ENCODE measurements at places on chromosomes 16 and 17.
A peak's percentile ranks its signal among the peaks of the same experiment; 100 is the strongest.

DNA sequence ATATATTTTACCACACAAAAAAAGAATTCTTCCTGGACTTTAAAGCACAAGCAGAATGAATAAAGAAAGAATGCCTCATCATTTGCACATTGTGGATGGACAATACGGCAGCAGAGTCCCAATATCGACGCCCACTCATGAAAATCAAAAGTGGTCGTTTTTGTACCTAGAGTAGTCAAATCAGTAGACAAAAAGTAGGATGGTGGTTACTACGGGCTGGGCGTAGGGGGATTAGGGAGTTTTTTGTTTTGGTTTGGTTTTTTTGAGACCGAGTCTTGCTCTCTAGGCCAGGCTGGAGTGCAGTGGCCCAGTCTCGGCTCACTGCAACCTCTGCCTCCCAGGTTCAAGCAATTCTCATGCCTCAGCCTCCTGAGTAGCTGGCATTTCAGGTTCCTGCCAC lies 8.6 kb upstream of the CENPV start:
- no peak for DNase-seq

GRCh38 chr16:75942351-75942750 lies 216.1 kb upstream of the CPHXL start:
- no peak for DNase-seq

DNA sequence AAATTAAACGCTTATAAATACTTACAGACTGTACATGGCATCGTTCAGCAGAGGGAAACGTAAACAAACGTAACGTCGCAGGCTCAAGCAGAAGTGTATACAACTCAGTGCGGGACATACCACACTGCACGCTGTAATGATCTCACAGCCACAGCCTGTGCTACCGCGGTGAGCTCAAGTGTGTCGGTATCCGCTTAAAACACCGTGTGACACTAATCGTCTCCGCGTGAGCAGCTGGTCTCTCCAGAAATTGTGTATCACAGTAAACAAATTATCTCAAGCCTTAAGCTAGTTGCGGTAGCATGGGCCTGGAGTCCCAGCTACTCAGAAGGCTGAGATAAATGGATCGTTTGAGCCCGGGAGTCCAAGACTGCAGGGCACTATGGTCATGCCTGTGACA lies 115.3 kb downstream of the ANKRD11 start:
- no peak for DNase-seq

DNA sequence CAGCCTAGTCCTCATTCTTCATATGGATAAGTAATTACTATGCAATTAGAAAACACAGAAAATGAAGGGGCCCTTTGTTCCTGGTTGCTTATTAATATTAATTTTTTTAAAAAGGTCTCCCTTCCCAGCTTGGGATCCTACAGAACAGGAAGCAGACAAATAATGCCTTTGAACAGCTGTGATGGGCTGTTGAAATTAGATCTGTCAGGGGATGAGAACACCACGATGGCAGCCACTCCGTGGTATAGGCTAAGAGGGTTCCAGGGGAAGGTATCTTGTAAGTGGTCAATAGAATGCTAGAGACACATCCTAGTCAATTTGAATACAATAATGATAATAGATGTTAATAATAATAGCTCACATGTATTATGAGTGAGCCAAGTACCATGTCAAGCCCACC lies 83.1 kb downstream of the CCDC182 start:
- DNase-seq: no peak

DNA sequence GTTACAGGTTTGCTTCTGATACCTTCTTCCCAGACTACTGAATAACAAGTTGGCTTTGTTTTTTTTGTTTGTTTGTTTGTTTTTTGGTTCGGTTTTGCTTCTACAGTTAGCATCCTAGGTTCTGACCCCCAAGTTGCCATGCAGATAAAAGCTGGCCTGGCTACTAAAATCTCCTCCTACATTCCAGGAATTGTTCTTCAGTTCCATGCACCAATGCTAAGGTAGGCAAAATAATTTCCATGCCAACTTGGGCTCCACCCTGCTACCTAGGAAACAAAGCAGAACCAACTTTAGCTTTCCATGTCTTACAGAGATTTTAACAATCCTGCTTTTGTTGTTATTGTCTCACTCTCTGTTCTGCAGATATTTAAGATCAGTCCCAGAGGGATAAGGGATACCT lies 495.5 kb upstream of the SOX9 start:
- no peak for DNase-seq

GRCh38 chr17:73533127-73533526 lies 111.1 kb downstream of the SDK2 start:
- DNase-seq: no peak

GRCh38 chr16:368388-369158 lies 1.8 kb downstream of the MRPL28 start:
- no peak for DNase-seq

GRCh38 chr17:3719265-3719664 lies 4.4 kb upstream of the HASPIN start:
- no peak for DNase-seq

- no peak for DNase-seq
These were observed 78.1 kb downstream of the TIMM22 start for GRCh38 chr17:1074886-1075605.

DNA sequence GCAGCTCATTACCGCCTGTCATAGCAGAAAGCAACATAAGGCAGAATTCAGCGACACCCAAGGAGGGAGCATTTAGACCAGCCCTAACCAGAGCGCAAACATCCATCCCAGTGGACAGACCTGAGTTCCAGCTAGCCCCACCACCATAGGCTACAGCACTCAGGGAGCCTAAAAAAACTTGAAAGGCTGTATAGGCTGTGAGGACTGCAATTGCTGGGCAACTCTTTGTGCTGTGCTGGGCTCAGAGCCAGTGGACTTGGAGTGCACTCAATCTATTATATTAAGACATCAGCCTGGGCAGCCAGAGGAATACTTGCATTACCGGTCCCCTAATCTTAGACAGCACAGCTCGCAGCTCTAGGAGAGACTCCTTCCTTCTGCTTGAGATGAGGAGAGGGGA lies 207.3 kb downstream of the KIF2B start:
- DNase-seq: no peak

- DNase-seq: no peak
These were observed 537 bp downstream of the PALB2 start for GRCh38 chr16:23640615-23640930.

DNA sequence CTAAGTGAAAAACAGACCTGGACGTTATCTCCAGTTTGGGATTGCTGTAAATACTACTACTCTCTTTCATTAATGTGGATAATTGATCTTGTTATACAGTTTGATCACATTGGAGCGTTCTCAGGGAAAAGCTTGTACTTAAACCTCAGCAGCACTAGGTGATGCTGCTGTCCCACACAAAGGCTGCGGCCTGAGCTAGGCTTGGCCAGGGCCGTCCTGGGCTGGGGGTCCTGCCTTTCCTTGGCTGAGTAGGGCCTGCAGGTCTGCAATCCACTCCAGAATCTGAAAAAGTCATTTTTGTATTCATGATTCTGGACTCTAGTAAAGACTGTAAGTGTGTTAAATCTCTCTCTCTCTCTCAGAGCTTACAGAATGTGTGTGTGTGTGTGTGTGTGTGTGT lies 23.7 kb upstream of the PMFBP1 start:
- DNase-seq: no peak

DNA sequence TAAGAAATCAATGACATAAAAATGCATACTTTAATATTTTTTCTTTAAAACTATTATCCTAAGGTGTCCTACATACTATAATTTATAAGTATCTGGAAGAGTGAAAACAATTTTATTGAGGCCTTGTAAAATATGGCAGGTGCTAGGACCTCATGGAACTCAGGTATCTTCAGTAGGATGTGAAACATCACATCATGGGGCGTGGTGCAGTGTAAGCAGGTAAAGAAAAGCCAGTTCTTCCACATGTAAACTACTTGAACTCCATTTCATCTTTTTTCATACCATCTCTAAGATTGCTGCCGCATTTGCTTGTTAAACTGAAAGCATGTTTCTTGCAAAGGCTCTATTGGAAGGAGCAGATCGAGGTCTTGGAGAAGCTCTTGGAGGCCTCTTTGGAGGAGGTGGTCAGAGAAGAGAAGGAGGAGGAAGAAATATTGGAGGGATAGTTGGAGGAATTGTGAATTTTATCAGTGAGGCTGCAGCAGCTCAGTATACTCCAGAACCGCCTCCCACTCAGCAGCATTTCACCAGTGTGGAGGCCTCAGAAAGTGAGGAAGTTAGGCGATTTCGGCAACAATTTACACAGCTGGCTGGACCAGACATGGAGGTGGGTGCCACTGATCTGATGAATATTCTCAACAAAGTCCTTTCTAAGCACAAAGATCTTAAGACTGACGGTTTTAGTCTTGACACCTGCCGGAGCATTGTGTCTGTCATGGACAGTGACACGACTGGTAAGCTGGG lies at the start of gene CAPNS2:
Gene CAPNS2 (plus strand): TSS at position 253 of the 744 bp plus-strand sequence. CDS start 73 bp downstream, at position 326.
- DNase-seq: peak; percentile 44

Measured in ureter (tissue), 1 donor.